ENCODE measurements at places on chromosomes 4 and X.

- DNase-seq = no peak
These were observed 39.9 kb downstream of the PDS5A start for GRCh38 chr4:39937683-39938268.

DNA sequence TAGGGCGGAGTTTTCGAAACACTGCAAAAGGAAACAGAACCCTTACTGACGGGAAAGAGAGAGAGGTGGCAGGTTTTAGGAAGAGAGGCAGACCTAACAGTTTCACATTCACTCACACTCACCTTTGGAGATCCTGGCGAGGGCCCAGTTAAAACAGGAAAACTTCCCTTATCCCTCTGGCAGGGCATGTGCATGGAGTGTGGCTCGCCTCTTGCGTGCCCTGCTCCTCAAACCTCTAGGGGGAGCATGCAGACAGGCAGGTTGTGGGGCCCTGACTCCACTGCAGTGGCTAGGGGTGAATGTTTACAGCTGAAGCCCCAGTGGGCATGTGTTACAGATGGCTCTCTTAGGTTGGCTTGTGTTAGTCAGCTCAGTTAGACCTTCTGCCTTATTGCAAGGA lies 451.5 kb downstream of the UBE2NL start:
- DNase-seq = no peak

GRCh38 chr4:27714073-27714472 lies 853.4 kb downstream of the STIM2 start:
- no peak for DNase-seq

GRCh38 chr4:11783588-11783987 lies 354.9 kb upstream of the HS3ST1 start:
- DNase-seq = no peak

- DNase-seq = no peak
These were observed 210.6 kb downstream of the TENM3 start for GRCh38 chr4:182453830-182454229.

DNA sequence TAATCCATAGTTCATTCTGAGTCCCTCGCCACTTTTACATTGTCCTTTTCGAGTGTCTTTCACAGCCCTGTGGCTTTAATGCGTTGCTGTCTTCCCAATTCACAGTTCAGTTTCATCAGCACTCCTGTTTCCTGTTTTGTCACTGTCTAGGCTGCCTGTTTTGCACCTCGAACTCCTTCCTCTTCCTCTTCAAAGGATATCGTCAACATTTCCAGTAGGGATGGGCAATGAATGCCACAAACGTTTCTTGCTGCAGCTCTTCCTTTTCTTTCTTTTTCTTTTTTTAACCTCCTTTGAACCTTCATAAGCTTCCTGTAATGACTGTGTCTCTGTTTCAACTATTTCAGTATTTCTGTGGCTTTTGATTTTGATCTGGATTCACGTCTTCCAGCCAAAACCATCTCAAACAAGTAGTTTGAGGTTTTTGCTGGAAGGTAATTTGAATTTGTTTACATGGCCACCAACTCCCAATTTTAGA lies 105.4 kb downstream of the ANXA3 start:
- no peak for DNase-seq

DNA sequence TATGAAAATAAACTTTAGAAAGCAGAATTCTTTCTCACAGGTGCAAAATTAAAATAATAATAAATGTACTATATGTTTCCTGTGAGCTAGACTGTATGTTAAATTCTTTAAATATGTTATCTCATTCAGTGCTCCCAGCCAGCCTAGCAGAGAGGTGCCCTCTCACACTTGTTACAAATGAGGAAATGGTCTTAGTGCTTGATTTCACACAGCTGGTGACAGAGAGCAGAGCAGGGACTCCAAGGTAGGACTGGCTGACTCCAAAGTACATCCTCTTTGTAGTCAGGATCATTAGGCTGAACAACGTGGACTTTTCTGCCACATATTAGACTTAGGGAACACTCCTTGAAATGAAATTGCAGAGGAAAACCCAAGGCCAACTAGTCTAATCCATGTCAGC lies 72.0 kb upstream of the HHIP start:
- no peak for DNase-seq

- DNase-seq = no peak
These were observed 58.9 kb downstream of the ARX start for GRCh38 chrX:24956828-24957227.

DNA sequence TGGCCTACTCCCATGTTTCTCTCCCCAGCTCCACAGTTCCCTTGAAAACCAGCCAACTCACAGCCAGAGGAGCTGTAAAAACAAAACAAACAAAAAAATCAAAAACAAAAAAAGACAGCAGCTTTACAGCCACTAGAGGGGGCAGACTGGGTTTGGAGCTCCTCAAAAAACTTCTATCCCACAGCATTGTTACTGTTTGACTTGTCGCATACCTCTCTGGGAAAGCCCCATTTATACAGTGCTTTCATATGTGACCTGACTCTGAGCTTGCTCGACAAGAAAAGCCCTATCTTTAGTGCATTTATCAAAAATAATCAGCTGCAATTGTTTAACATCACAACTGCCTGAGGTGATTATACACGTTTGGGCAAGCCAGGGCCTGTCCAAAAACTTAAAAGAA lies 21.6 kb downstream of the TSPAN6 start:
- DNase-seq = no peak

DNA sequence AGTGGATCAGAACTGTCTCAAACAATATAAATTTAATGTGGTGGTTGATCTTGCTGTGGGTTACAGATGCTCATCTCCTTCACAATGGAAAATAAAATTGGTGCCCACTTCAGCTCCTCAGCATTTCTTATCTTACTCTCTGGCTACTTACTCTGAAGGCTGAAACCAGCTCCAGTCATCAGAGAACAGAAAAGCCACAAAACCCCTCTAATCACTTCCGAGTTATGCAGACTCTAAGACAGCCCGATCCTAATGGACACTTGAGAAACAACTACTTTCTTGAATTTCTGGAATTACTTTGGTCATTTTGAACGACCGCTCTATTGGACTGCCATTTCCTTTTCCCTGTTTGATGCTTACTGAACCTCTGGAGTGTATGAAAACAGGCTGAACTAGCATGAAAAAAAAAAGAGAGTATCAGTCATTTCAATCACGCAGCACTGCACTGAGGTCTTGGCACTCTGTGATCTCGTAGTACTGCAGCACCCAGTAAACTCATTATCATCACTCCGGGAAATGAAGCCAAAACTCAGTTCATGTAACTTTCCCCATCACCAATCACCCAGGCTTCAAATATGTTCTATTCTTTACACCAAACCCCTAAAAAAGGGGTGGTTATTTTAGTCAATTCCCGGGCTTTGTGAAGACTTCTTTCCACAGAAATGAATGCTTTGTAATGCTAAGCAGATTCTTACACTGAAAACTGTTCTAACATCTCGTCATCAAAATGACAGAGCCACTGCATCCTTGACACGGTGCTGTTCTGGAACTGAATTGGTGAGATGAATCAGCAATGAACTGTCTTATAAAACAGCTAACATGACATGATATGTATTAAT lies 54.5 kb downstream of the TSPAN5 start:
- no peak for DNase-seq

DNA sequence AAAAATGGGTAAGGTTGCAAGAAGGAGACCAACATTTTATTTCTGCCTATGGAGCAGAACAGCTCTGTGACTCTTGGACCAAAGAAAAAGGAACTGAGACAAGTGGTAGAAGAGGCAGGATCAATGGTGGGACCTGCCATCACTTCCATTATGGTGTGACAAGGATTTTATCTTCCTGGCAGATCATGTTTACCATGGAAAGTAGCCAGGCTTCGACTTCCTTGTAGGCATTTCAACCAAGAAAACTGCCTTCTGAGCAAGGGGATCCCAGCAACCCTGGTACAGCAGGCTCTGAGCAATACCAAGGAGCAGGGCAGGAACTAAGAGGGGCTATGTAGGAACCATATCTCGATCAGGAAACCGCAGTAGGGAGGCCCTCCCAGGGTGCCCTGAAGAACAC lies 317.4 kb downstream of the IQCM start:
- no peak for DNase-seq

DNA sequence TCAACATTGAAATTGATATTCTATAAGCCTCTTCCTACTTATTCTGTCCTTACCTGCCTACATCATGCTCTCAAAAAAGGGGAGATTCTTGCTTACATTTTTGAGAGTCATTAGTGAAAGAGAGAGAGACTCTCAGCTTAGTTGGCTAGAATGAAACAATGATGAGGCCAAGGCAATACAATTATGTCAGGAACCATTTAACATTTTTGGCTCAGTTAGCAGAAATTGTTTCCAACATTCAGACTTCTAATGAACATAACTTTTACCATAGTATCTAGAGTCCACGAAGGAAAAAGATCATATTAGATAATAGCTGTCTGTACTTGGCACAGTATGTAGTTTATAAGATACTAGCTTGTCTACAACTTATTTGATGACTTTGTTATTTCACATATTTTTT lies 263.7 kb upstream of the ARX start:
- DNase-seq = no peak

DNA sequence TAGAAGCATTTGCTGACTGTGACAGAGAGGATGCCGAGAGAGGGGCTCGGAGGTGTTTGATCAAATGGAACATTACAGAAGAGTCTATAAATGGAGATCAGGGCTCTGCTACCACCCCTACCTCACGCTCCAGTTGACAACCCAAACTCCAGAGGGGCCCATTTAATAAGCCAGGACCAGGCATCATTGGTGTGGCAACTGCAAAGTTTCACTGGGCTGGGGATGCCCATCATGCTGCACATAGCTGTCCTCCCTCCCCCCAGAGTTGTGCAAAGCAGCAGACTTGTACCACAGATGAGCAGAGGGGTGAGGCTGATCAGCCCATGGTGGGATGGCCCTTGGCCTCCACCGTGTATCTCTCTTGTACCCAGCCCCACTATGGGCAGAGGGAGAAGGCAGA lies 38.2 kb upstream of the XPNPEP2 start:
- DNase-seq = no peak

DNA sequence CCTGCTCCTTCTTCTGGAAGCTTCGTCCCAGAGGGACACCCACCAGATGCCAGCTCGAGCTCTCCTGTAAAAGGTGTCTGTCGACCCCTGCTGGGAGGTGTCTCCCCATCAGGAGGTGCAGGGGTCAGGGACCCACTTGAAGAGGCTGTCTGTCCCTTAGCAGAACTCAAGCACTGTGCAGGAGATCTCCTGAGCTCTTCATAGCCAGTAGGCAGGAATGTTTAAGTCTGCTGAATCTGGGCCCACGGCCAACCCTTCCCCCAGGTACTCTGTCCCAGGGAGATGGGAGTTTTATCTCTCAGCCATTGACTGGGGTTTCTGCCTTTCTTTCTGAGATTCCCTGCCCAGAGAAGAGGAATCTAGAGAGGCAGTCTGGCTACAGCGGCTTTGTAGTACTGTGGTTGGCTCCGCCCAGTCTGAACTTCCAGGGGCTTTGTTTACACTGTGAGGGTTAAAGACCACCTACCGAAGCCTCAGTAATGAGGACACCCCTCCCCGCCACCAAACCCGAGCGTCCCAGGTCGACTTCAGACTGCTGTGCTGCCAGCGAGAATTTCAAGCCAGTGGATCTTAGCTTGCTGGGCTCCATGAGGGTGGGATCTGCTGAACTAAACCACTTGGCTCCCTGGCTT lies 1383.0 kb upstream of the TENM3 start:
- no peak for DNase-seq

- DNase-seq = no peak
These were observed 41.1 kb upstream of the PPARGC1A start for GRCh38 chr4:23930750-23931488.

GRCh38 chr4:82708982-82709381 lies 89.6 kb downstream of the SCD5 start:
- DNase-seq = no peak

DNA sequence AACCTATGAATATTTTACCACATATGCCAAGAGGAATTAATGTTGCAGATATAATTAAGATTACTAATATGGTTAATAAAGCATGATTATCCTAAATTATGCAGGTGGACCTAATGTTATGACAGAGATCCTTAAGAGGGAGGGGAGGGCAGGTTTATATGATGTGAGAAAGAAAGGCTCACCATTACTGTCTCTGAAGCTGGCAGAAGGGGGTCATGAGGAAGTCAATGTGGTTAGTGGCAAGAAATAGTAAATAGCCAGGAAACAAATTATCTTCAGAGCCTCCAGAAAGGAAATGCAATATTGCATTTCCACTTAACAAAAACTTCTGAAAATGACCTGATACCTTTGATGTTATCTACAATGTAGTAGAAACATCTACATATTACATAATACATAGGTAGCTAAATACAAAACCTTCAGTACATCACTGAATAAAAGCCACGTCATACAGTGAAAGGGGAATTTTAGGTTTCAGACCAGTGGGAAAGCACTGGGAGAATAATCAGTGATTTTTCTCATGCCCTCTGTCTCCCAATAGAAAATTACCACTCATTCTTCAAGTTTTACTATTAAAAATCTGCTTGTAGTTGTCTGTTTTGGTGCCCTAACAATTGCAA lies 609.2 kb downstream of the SPOCK3 start:
- no peak for DNase-seq

- DNase-seq = no peak
These were observed 230.0 kb upstream of the GPC4 start for GRCh38 chrX:133645256-133645655.

GRCh38 chrX:119655125-119655524 lies 37.8 kb downstream of the SEPTIN6 start:
- no peak for DNase-seq

DNA sequence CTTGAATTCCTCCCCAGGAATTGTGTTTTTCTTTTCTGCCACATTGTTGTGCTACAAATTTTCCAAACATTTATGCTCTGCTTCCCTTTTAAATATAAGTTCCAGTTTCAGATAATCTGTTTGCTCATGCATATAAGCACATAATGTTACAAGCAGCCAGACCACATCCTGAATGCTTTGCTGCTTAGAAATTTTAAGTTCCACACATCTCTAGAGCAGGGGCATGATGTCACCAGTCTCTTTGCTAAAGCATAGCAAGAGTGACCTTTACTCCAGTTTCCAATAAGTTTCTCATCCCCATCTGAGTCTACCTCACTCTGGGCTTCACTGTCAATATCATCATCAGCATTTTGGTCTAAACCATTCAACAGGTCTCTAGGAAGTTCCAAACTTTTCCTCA lies 932.5 kb downstream of the SH3BGRL start:
- no peak for DNase-seq

GRCh38 chrX:7985568-7985967 lies 58.4 kb upstream of the PNPLA4 start:
- no peak for DNase-seq

DNA sequence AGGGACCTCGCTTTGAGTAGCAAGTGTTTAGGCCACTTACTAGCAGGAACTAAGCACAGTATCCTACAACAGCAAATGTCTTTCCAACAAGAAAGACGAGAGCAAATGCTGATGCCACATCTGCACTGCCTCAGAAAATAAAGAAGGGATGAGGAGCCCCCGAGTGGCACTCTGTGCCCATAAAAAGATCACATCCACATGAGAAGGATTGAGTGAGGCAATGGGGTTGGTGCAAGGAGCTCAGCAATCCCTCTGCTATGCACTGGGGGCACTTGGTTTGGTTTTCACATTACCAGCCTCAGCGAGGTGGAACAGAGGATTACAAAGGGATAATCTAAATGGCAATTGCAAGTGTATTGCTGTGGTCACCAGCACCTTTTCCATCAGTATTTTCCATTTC lies 252.8 kb upstream of the SLC7A11 start:
- DNase-seq = no peak

GRCh38 chr4:38310446-38311043 lies 350.3 kb downstream of the PTTG2 start:
- no peak for DNase-seq

GRCh38 chrX:15930585-15930984 lies 76.0 kb upstream of the AP1S2 start:
- DNase-seq = no peak
